Right ventricle myocardium inferior (tissue), 1 donor: ENCODE measurements at places on chromosomes 13 and 19. TPM values are rescaled to one million over a fixed set of nuclear protein-coding genes. Genes with fewer than 3 reads are reported as not detected.

GRCh38 chr19:7680606-7681339, at the start of gene TRAPPC5:
TSS of gene TRAPPC5 (plus strand) at chr19:7680833. CDS start at chr19:7682254, 1,421 bp downstream.
- DNase-seq: peak; percentile 95

- DNase-seq: no peak
Observed at GRCh38 chr13:94227255-94227879, 252.1 kb downstream of the DCT start.

Gene CACNA1A
- 0.41 TPM for total RNA-seq

DNA sequence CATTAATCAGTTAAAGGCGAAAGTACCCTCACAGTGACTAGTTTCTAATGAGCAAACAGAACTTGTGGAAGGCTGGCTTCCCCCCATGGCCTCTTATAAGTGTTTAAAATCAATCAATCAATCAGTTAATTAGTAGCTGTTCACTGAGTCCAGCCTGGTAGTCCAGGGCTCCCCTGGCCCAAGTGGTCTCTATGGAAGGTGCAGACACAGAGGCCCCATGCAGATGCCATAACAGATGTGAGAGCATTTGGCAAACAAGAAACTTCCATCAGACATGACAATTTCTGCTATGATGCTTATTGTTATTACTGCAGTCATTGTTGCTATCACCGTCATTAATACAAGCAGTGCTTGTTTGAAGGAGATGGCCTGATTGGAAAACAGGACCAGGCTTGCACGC, 179.0 kb upstream of the TSHZ3 start:
- no peak for DNase-seq

Gene SIAH3
- total RNA-seq: 0.05 TPM

DNA sequence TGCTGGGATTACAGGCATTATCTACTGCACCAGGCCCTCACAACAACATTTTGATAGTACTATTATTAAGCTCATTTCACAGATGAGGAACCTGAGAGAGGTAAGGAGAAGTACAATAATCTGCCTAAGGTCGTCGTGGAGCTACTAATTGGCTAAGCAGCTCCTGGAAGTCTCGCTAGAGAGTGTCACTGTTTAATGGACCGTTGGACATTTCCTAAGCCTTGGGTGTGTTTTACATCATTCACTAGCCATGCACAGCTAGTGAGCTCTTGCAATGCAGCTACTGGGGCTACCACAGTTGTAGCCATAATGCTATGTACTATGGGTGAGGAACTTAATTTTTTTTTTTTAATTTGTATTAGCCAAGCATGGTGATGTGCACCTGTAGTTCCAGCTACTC, 34.0 kb upstream of the OR1M1 start:
- no peak for DNase-seq

DNA sequence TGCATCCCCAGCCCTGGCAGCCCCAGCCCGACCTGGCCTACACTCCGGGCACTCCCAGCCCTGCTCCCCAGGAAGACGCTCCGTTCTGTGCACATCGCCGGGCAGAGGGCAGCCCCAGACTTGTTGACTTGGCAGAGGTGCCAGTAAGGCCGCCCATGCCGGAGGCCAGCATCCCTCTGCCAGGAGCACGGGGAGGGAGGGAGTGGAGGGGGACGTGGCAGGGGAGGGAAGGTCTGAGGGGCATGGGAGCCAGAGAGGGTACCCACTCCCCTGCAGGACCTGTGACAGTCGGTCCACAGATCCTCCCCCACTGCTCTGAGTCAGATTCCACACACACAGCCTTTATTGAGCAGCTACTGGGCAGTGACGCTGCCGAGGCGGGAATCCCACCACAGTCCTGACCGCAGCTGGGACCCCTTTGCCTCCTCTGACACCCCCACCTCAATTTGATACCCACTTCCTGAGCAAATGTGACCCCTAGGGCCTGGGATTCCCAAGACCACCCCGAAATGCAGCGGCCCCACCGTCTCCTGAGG, 1.9 kb upstream of the NKPD1 start:
- peak; percentile 17 for DNase-seq

DNA sequence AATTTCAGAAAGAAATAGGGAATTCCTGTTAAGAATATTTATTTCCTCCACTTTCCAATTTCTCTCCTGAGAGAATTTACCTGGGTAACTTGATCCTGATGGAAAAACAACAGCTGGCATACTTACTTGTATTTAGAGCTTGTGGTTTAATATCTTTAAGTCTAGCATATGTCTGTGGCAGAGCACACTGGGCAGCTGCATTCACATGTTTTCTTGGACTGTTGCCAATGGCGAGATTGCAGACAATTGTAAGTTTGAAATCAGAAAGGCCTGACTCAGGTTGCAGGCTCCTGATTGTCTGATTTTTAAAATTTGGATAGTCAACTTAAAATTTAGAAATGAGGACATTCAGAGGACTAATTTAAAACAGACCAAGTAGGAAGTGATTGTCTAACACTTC, 66.9 kb downstream of the NHLRC3 start:
- no peak for DNase-seq

GRCh38 chr13:23651887-23652286, 81.7 kb downstream of the TNFRSF19 start:
- DNase-seq: no peak

DNA sequence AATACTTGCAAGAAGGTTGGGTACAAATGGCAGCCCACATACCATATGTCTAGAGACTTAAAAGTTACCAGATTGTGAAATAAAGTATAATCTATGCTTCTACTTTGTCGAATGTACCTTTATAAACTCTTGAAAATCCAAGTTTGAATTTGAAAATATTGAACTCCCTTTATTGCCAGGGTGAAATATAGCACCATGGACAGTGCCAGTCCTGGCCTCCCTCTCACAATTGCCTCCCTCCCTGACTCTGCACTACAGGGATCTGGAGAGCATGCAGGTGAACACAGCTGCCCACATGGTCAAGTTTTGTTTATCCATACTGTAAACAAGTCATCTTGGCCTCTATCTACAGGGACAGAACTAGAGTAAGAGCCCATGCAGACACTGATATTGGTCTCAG, 394.1 kb upstream of the SLITRK6 start:
- DNase-seq: no peak

DNA sequence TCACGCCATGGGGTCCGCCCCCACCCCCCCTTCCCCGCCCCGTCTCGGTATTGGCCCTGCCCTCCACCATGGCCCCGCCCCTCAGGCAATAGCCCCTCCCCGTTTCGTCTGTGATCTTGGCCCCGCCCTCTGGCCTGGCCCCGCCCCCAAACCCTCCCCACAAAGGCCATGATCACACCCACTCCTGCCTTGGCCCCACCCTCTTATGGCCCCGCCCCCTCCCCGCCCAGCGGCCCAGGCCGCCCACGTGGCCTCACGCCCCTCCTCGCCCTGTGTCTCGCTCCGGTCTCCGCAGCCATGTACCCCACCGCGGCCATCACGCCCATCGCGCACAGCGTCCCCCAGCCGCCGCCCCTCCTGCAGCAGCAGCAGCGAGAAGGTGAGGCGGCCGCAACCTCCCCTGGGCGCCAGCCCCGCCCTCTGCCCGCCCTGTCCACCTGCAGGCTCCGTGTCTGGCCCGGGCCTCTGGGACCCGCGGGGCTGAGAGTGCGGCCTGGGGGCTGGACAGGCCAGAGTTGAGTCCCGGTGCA, 61.3 kb downstream of the CELF5 start:
- no peak for DNase-seq

Gene CRX
- total RNA-seq: not detected

DNA sequence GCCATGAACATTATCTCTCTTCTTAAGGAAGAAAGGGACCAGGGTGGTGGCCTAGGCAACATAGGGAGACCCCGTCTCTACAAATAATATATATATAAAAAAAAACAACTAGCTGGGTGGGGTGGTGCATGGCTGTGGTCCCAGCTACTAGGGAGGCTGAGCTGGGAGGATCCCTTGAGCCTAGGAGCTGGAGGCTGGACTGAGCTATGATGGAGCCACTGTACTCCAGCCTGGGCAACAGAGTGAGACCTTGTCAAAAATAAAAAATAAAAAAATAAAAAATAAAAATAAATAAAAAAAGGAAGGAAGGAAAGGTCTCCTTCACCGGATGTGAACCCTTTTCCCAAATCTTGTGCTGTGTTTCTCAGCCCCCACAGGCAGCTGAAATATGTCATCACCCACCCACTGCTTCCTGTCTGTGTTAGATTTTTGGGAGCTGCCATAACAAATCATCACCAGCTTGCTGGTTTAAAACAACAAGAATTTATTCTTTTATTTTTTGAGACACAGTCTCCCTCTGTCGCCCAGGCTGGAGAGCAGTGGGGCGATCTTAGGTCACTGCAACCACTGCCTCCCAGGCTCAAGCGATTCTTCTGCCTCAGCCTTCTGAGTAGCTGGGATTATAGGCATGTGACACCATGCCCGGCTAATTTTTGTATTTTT, 9.5 kb upstream of the TSPAN16 start:
- no peak for DNase-seq

GRCh38 chr19:11736696-11737095, 2.0 kb downstream of the ZNF823 start:
- DNase-seq: peak; percentile 45

- DNase-seq: peak; percentile 80
Observed at GRCh38 chr19:38321646-38322196, 2.1 kb downstream of the KCNK6 start.

Gene CASP14
- total RNA-seq: not detected

GRCh38 chr13:113897966-113898365, 34.1 kb upstream of the GAS6 start:
- peak; percentile 39 for DNase-seq

Gene SHFL
- total RNA-seq: 9.7 TPM

Gene ZNF560
- not detected for total RNA-seq

DNA sequence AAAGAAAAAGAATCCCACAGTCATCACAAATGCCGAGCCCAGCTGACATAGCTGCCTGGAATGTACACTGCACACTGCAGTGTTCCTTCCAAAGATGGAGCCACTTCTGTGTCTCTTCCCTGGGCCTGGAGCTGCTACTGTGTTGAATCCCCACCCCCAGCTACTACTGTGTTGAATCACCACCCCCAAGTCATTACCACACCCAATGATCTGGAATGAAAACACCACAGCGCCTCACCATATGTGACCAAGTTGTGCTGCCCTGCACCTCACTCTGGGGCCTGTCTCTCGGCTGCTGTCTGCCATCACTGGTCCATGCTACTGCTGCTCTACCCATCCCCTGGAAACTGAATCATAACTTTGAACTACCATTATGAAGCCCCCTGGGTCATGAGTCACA, 861.2 kb downstream of the UQCRFS1 start:
- no peak for DNase-seq

Gene SERTM1
- total RNA-seq: 2.0 TPM

DNA sequence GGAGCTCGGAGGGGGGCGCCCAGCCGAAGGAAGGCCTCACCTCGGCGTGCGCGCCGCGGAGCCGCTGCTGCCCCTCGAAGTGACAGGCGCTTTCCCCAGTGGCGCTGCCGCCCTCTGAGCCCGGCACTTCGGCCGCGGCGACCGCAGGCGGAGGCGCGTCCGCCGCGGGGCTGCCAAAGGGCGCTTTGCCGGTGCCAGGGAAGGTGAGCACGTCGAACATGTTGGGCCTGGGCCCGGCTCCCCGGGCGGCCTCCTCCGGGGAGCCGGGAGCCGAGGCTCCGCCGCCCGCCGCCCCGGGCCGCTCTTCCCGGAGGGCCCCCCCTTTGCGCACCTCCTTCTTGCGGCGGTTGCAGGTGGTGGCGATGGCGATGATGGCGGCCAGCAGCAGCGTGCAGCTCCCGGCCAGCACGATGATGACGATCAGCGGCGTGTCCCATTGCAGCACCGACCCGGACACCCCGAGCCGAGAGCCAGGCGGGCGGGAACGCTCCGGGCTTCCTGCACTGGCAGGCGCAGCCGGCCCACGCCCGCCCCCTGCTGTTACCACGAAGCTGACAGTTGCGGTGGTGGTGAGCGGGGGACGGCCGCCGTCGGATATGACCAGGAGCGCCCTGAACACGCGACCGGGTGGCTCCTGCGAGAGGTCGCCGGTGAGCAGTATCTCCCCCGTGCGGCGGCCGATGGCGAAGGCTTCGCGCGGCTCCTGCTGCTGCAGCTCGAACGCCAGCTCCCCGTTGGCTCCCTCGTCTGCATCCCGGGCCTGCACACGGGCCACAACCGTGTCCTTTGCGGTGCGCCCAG, 2.5 kb downstream of the PCDH8 start:
- DNase-seq: peak; percentile 76

- peak; percentile 65 for DNase-seq
Observed at GRCh38 chr19:17340302-17340870, 3.0 kb downstream of the GTPBP3 start.

Gene NLRP4
- not detected for total RNA-seq

- DNase-seq: peak; percentile 60
Observed at GRCh38 chr19:2561895-2562294, 86.0 kb downstream of the GADD45B start.

DNA sequence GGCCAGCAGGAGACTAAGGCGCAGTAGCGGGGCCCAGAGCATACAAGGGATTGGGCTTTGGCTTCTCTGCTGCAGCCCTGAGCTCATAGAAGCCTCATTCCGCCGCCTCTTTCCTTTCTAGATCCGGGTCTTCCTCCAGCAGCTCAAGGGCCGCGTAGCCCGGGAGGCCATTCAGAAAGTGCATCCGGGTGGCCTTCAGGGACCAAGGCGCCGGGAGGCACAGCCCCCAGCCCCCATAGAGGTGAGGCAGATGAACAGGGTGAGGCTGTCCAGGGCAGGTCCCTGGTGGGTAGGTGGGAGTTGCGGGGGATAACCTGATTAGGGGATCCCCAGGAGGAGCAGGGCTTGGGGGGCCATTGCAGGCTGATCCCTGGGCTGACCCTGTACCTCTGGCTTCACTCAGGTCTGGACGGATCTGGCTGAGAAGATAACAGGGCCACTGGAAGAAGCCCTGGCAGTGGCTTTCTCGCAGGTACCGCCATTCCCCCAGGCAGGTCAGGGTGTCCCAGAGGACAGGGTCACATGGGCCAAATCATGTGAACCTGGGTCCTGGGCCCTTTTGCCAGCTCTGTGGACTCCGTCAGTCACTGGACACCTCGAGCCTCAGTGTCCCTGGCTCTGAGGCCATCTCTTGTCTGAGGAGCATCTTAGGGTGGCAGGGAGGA, 1.3 kb downstream of the SNAPC2 start:
- DNase-seq: no peak

Gene PCP2
- total RNA-seq: 6.6 TPM

Gene SH3GL1
- 22.0 TPM for total RNA-seq

Gene NALCN
- total RNA-seq: 8.7 TPM

GRCh38 chr19:44055870-44056269, 4.0 kb downstream of the ZNF223 start:
- no peak for DNase-seq

GRCh38 chr13:36420437-36420891, 11.8 kb upstream of the CCNA1 start:
- no peak for DNase-seq

Gene TTC9B
- not detected for total RNA-seq

- no peak for DNase-seq
Observed at GRCh38 chr19:18424890-18425514, 5.8 kb downstream of the SSBP4 start.

GRCh38 chr19:34269968-34270621, 15.7 kb downstream of the GARRE1 start:
- peak; percentile 76 for DNase-seq

GRCh38 chr13:88764103-88764502, 1092.9 kb downstream of the SLITRK5 start:
- DNase-seq: no peak

DNA sequence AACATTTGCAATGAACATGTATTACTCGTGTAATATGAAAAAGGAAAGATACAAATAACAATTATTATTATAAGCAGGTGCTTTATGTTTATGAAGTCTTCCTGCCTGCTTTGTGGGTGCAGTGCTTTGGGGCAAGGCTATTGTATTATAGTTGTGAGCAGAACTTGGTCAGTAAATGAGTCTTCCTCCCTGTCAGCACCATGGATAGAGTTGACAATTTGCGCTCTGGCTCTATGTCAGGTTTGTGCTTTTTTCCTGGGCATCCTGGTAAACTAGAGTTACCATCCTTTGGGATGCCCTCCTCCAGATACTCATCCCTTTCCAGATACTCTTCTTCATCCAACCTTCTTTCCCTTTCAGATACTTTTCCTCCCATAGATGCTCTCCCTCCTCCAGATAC, 19.6 kb downstream of the ERICH6B start:
- DNase-seq: no peak
